Neuronal stem cell (in vitro differentiated cells): ENCODE measurements at places on chromosomes 13 and 19.
A peak's percentile ranks its signal among the peaks of the same experiment; 100 is the strongest.

DNA sequence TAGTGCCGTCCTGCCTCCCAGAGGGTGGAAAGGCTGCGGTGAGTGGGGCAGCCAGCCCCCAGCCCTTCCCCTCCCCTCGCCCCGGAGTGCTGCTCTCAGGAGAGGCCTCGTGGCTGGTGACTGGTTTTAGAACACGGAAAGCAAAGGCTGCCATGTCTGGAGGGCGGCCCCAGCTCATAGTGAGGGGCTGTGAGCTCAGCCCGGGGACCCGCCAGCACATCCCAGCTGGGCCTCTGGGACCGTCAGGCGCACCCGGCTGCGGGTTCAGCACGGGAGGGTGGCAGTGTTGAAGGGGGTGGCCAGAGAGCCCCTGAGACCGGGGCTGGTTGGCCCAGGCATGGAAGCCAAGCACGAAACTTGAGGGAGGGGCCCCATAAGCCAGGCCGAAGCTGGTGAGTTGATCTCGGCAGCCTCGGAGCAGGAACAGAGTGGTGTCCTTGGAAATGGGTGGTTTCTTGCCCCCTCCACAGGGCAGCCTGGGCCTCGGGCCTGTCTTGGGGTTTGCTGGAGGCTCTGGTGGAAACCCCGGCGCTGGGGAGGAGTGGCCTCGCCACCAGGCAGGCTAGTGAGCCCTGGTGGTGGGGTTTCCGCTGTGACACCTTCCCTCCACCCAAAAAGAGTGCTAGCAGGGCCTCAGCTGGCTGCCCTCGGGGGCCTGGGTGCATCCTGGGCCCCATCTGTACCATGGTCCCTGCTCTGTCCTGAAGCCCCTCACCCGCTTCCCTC, 157.7 kb downstream of the KDM4B start:
- DNase-seq = no peak

- DNase-seq = no peak
Measured at GRCh38 chr19:44841231-44841630, 4.9 kb upstream of the NECTIN2 start.

- peak; percentile 43 for DNase-seq
Measured at GRCh38 chr13:51125495-51126226, 14.6 kb upstream of the C13orf42 start.

GRCh38 chr19:8321986-8322637, 816 bp downstream of the RPS28 start:
- DNase-seq = no peak

DNA sequence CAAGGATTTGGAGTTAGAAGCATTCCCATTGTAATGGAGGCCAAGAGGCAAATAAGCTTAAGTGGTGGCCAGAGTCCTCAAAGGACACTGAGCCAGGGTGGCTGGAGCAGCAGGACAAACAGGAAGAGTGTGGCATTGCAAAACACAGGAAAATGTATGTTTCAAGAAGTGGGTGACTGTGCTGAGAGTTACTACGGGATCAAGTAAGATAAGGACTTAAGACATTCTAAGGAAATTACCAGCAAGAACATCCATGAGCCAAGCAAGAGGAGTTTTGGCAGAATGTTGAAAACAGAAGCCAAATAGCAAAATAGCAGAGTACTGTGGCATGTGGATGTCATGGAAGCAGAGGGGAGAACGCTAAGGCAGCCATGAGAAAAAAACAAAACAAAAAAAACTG, 104.2 kb downstream of the RAP2A start:
- no peak for DNase-seq

GRCh38 chr19:5445561-5446055, 9.6 kb upstream of the ZNRF4 start:
- DNase-seq = no peak

GRCh38 chr19:48639483-48640375, 2.5 kb upstream of the DBP start:
- no peak for DNase-seq

GRCh38 chr13:21657538-21657937, 13.3 kb upstream of the FGF9 start:
- DNase-seq = no peak

DNA sequence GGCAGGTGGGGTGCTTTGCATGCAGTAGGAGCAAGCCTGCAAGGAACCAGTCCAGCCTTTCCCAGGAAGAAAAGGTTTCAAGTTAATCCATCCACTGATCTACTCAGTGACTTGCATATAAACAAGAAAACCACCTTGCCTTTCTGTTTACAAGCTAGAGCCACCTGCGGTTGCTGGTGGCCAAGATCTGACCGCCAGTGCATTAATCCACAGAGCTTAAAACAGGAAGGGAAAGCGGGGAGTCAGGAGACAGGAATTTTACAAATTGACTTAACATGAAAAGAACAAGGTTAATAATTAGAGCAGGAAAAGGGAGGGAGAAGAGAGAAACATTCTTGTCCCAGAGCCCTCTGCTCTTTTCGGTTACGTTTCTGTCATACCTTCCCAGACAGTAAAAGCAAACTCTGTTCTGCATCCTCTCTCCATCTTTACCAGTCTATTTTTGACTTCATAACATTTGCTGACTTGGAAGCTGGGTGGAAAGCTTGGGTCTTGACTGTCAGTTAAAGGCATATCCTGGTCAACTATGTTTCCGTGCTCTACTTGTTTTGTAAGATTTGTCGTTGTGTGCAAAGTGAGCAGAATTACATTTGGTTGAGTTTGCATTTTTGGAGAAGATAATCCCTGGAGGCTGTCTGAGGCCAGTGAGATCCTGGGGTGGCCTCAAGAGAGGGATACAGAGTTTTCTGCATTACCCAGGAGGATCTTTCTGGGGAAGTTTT, 760.6 kb downstream of the EFNB2 start:
- no peak for DNase-seq

DNA sequence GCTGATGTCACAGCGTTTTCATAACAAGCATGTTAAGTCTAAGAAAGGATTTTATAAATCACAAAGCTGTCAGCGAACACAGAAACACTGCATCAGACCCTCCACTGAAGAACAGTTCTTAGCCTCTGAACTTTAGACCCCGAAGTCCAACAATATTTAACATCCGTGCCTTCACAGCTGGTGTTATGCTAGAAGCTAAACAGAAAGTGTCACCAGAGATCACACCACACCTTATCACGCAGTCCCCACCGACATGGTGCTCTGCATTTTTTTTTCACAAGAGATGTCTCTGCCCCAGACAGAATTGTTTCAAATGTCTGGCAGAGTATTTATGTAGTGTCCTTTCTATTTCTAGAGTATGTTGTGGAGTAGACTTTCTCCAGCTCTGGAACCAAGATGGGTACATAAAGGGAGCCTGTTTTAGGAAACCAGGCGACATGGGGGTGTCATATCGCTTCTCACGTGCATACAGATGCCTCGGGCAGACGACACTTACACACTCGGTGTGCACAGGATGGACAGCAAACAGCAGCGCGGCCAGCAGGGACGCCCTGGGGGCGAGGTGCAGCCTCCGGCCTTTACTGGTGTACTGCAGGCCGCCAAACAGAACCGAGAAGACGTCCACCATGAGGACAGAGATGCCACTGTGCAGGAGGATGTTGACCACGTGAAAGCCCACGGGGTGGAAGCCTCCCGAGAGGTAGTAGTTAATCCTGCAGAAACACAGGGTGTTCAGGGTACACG, 12.0 kb downstream of the TMTC4 start:
- no peak for DNase-seq
